Astrocyte (in vitro differentiated cells and primary cell): ENCODE measurements at places on chromosomes 12 and 14.

DNA sequence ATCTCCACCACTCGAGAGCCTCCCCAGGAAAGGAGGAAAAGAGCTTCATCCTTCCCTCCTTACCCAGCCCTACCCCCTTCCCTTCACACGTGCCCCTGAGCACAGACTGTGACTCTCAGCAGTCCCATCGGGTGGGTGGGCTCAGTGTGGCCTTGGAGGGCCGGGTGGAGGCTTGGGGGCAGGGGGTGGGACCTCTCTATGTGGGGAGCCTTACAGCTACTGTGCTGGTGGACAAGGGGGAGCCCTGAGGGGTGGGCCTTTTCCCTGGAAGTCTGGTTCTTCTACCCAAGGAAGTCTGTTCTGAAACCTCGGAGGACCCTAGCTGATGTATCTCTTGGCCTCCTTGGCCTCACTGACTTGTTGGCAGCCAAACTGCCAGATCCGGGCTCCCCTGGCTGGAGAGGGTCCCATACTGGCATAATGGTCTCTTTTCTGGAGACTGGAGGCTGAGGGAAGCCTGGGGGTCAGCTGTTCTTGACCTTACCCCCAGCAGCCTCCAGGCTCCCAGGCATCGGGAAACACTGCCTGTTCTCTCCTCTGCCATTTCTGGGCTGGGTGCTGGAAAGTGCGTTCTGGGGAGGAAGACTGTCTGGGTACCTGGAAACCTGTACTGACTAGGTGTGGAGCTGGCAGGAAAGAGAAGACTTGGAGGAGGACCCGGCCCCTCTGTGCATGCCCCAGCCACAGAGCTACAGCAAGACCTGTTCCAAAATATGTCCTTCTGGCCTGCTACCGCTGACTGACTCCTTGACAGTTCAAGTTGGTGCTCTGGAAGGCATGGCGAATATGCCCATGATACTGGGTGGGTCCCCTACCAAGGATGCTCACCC, 7.6 kb downstream of the VASH1 start:
- no peak for DNase-seq

GRCh38 chr12:114993165-114993564, 309.2 kb upstream of the TBX3 start:
- DNase-seq, result no peak

DNA sequence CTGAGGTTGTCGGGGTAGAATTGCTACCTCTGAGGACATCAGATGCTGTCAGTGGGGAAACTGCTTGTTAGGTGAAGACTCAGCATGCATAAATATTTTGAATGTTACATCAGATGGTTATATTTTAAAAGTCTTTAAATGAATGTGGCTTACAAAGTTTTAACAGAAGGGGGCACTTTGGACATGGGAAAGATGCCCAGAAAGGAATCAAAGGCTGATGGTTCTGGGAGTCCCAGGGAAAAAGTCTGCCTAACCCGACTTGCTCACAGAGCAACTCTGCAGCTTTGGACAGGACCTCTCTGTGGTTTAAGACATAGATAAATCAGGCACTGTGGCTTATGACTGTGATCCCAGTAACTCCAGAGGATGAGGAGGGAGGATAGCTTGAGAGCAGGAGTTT, 474.9 kb downstream of the ATP23 start:
- DNase-seq, result peak; percentile 76

GRCh38 chr12:57110104-57111030, 795 bp downstream of the STAT6 start:
- DNase-seq, result no peak

- no peak for DNase-seq
Observed at GRCh38 chr12:132070298-132070697, 73.8 kb downstream of the DDX51 start.

DNA sequence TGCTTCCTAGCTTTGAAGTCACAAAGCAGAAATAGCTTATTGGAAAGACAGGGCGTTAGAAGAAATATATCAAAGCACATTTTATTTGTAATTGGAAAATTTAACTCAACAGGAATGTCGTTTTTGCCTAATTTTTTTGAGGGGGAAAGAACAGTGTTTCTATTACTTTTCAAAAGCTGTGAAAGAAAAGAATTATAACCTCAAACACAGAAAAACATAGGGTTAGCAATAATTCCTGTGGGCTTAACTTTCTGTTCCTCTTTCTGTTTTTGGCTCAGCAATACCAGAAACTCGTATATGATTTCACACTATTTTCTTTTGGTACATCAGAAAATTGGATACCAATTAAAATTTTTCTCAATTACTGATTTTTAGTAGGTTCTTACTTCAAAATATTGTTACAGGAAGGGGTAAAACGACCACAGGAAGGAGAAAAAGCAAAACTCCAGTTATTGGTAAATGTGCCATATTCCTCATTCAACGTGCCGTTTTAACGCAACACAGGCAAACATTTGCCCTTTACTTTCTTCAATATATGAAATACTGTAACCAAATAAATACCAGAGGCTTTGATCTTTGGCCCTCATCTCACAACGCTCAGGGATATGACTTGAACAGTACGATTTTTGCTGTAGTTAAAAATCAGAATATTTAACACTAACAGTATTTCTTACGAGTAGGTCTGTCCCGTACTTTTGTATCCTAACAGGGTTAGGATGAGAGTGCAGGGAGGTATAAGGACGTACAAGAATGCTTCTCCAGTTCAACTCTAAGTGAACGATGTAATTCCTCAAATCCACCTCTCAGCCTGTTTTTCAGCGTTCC, 1.3 kb upstream of the RNU6-7 start:
- DNase-seq, result no peak
